Umbilical cord (tissue), 2 donors: ENCODE measurements at places on chromosomes 6 and 20. TPM values are rescaled to one million over a fixed set of nuclear protein-coding genes. Genes with fewer than 3 reads are reported as not detected.

RBBP8NL gene
- total RNA-seq = not detected

SRMS gene
- total RNA-seq = not detected

ANKRD66 gene
- 9.4 TPM for total RNA-seq

FLRT3 gene
- 75.4 TPM for total RNA-seq

SLC35B3 gene
- 9.9 TPM for total RNA-seq

PNPLA1 gene
- 1.4 TPM for total RNA-seq

GSTA1 gene
- total RNA-seq = not detected
